CD8-positive, alpha-beta T cell (primary cell): ENCODE measurements at places on chromosomes 2 and 18.

GRCh38 chr2:43025709-43026295, 200.6 kb downstream of the ZFP36L2 start:
- DNase-seq: no peak

DNA sequence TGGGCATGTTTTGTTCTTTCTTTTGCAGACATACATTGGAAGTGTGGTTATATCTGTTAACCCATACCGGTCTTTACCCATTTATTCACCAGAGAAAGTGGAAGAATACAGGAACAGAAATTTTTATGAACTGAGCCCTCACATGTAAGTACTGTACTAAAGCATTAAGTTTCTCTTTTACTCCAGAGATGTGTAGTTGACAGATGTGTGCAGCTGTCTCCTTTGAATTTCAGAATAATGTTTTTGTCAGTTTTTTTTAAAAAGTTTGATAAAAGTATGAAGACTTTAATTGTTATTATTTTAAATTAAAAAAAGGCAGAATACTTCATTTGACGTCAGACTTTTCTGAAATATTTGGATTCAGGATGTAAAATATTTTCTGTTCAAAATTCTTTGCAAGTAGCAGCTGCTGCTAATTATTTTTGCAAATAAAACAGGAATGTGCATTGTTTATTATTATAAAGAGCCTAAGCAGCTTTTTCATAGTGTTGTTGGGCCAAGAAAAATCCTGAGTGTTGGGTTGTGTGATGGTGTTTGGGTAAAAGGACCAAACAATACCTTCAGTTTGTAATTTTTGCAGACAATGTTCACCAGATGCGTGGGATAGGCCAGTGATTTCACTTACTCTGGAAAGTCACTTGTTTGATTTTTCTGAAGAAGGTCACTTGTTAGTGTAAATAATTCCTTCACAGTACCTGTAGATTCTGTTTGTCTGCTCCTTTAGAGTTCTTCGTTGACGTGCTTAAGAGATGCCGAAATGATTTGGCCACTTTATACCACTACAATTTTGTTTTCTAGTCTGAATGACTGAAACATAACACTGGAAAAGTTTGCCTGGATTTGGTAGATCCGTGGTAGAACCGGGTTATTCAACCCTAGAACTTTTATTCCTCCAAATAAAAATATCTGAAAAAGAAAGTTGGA, 51.1 kb downstream of the MYO1B start:
- DNase-seq: no peak

GRCh38 chr2:241943209-241943850, 73.8 kb downstream of the RTP5 start:
- DNase-seq: no peak

DNA sequence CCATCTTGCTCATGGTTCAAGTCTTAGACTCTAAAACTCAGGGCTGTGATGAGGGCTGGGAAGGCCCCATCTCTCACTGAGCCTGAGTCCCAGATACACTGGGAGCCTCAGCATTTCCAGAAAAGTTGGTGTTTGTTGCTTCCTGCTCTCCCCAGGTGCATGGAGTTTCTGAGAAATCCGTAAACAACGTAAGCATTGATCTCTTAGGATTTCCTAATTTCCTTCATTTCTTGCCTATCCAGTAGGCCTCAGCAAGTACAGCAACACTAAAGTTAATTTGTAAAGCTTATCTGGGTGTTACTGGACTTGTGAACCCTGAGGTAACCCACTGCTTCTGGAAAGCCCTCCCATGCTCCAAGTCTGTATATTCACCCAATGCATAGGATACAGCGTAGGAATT, 199.4 kb upstream of the SIX3 start:
- no peak for DNase-seq

- no peak for DNase-seq
Measured at GRCh38 chr18:48734460-48734859, 195.6 kb downstream of the CTIF start.
